ENCODE measurements at places on chromosomes 16 and 17.

DNA sequence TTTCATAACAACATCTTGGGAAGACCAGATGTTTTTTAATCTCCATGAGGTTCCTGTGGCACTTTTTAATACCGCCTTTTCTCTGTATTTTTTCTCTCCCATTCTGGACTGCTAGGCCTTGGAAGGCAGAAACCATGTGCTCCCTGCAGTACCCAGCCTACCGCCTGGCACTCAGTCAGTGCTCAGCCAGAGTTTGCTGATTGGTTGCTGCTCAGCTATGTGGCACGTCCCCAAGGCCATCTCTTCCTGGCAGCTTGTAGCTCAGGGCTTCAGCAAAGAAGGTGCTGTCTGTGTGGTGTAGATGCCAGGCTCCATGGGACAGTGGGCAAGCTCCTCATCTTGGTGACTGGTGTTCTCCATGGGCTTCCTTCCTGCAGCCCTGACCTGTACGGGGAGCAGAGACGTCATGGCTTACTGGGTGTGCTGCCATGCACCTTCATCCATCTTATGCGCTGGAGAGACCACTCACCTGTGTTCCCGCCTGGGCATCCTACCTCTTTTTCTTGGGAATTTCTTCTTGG is 86.7 kb downstream of the CLEC16A start:
- no peak for DNase-seq

GRCh38 chr17:33072421-33073161 is 80.9 kb downstream of the SPACA3 start:
- no peak for DNase-seq

DNA sequence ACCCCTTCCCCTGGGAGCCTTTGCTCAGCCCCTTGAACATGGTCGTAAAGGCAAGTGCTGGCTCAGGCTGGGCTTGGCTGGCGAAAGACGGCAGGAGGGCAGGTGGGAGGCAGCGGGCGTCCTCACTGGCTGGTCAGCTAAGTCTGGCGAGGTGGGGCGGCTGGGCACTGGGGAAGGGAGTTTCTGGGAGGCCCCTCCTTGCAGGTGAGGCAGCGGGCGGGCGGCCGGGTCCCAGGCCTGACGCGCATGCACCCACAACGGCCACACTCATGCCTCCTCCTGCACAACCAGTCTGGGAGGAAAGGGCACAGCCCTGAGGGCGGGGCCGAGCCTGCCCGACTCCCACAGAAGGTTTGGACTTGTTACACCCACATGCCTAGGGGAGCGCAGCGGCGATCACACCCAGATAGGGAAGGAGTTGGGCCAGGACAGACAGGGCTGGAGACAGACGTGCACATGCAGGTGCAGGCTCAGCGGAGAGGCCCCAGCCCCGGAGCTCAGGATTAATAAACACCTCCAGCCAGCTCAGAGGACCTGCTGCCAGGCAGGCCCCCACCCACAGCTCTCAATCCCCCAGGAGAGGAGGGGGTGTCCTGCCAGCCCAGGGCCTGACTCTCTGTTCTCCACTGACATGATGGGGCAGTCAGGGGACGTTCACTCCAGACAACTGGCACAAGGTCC is at the start of gene EVPL:
EVPL (minus strand) TSS at position 148 of the 681 bp plus-strand sequence; CDS start at position 40, 108 bp downstream.
- DNase-seq = no peak

DNA sequence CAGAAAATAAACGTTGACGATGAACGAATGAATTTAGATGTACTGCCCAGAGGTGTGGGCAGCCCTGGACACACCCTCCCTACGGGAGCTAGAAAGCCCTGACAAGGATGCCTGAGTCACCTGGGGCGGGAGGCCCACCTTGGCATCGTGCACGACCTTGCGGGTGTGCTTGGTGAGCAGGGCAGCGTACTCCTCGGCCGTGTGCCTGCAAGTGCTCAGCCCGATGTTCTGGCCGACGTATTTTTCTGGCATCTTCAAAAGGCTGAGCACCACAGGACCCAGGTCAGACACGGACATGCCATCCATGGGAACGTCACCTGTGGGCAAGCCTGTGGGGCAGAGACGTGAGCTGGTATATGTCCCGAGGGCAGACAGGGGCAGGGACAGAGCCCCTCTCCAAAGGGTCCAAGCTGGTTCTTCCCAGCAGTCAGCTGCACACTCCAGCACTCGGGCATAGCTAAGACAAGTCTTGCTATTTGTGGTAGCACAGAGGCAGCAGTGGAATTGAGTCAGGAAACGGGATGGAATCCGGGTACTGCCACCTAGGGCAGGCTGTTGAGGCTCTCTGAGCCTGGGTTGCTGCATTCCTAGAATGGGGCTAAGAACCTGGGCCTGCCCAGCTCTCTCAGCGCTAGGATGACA is 10.8 kb downstream of the NMRAL1 start:
- no peak for DNase-seq

- no peak for DNase-seq
Observed at GRCh38 chr16:89770367-89770766, 46.1 kb downstream of the FANCA start.

All from GM06990 (cell line).